ENCODE measurements at places on chromosomes 1 and 21.

DNA sequence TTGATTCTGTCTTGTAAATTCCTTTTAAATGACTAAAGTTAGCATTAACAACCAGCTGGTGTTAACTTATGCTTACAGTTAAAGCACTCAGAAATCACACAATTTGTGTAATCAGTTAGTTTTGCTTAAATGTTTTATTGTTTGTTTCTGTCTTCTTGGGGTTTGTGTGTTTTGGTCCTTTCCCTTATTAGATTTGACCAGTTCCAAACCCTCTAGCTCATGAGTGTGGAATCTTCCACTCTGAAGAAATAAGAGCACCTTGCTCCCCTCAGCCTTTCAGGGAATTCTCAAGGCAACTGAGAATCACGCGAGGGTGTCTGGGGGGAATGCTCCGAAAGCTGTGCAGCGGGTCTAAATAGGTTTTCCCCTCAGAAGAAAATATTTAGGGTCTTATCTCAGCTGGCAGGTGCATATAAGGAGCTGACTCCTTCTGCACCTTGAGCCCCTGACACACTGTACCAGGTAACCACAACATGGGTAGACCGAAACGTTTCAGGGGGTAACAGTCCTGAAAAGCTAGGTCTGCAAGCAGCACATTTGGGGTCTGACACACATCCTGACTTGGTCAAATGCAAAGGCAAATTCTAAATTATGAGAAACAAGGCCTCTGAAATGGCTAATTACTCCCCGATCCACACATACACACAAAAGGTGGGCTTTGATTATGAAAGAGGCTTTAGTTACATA is 188.1 kb upstream of the ETV3 start:
- DNase-seq, result no peak

DNA sequence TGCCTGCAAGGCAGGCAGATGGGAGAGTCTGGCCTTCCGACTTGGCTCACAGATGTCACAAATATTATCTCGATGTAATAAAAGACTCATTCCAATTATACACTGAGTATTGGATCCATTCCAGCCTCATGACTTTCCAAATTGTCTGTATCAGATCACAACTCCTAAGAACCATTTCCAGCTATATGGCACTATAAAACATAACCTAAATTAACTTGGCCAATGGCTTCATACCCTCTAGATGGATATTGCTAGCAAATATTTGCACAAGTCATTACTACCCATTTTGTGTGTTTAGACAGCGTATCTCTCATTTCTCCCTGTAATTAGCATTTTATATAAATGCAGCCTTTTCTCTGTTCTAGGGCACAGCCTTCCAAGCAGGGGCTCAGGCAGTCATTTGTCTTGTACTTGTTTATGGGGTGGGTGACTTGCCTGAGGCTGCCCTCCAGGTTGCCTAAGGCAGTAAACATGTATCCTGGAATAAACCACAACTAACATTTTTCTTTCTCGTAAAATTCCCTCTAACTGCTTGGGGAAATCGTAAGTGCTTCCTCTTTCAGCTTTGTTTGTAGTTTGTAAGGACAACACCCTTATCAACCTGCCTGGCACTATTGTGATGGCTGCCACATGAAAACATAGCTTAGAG is 70.6 kb upstream of the KCNJ6 start:
- DNase-seq, result no peak

- no peak for DNase-seq
These were observed 340.4 kb downstream of the DISC1 start for GRCh38 chr1:231966983-231967382.

DNA sequence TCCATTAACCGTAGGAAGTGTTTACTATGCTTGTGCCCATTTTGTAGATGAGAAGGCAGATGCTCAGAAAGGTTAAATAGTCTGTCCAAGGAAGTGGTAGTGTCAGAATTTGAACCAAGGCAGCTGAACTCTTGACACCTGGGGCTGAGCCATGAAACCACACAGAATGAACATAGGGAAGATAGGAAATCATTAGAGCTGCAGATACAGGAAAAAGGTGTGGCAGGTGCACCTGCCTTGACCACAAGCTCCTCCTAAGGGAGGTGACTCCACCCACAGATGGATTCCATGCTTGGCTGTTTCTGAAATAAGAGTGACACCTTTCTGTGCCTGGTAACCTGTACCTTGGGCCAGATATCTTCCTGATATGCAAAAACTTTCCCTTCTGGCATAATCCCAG is 69.9 kb upstream of the IGSF21 start:
- DNase-seq, result no peak

DNA sequence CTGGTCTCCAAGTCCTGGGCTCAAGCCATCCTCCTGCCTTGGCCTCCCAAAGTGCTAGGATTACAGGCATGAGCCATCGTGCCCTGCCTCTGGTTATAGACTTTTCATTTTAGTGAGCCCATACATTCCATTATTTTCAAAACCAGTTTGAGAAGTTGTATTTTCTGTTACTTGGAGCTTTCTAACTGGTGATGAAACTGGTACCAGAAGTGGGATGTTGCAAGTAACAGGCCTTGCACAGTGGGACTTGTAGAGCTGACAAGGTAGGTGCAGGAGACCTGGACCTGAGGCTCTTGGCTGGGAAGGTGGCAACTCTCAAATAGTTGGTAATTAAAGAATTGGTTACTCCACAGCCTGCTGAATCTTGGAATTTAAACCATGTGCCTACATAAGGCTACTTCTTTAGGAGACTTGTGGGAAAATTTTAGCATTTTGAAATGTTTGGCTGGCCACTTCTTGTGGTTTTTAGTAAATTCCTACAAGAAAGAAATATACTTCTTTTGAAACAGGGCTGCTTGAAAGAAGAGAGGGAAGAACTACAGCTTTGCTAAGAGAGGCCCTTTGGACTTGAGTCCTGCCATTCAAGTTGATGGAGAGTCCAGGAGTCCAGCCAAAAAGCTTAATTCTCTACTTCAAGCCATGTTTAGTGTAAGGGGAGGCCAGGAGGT is 9.8 kb upstream of the ALPL start:
- no peak for DNase-seq

DNA sequence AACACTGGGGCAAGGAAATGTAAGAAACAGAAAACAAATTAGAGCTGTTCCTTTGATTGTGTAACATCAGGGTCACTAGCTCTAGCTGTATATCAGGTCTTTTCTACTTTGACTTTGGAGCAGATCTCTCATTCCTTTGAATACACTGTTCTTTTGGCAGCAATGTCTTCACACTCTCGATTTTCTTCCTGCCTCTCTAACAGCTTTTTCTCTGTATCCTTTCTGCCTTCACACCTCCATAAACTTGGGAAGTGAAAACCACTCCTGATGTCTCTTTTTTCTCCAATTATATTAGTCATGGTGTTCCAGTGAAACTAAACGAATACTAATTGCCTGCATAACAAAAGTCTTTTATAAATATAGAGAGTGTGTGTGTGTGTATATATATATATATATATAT is 1458.0 kb downstream of the NCAM2 start:
- no peak for DNase-seq

DNA sequence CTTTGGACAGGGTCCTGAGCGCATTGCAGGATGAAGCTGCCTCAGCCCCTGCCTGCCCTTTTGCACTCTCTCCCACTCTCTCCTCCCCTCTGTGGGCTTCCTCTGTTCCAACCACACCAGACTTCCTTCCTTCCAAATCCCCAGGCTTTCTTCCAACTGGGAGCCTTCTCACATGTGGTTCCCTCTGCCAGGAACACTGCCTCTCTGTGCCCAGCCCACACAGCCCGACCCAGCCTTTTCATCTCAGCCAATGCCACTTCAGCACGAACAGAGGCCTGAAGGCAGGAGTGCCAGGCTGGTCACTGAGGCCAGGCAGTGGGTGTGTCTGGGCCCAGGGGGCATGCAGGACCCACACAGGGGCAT is 5.9 kb downstream of the SELENON start:
- no peak for DNase-seq

DNA sequence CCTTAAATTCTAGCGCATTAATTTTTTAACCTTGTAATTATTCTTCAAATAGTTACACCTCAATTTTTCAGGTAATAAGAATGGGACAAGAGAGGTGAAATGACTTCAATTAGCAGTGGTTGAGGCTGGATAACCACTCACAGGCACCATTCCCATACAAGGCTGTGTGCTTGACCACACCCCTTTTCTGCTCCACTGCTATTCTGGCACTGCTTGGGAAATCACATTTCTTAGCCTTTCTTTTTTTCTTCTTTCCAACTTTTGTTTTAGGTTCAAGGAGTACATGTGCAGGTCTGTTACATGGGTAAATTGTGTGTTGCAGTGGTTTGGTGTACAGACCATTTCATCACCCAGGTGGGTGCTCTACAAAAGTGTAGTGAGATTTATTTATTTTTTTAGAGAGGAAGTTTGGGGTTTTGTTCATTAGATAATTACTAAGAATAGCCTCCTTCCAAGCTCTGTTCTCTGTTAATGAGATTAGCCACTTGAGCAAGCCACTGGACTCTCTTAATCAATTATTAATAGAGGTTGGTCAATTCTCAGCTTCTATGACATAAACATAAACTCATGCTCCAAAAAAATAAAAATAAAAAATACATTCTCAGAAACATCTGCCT is 14.4 kb downstream of the ILDR2 start:
- DNase-seq, result no peak

DNA sequence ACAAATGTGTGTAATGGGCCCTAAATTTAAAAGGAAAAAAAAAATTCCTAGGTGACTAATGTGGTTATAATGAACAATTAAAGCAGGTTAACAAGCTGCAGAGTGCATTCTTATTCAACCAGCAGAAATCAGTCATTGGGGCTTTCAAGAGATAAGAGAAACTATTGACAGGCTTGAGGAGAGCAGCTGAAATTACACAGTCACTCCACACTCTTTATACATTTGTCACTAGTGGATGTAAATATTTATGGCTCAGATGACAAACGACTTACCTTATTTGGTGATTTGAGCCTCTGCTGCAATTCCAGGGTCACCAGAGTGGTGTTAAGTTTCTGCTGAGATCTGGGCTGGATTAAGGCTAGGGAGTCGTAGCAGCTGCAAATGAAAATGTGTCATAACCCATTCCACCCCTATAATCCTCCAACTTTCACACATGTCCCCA is 896.3 kb downstream of the TTLL7 start:
- no peak for DNase-seq

- DNase-seq, result no peak
These were observed 48.7 kb downstream of the TRIM33 start for GRCh38 chr1:114462341-114462740.

- DNase-seq, result no peak
These were observed 91.5 kb upstream of the IPO9 start for GRCh38 chr1:201737352-201738060.

- DNase-seq, result no peak
These were observed 66.5 kb upstream of the RAB3GAP2 start for GRCh38 chr1:220338759-220339158.

DNA sequence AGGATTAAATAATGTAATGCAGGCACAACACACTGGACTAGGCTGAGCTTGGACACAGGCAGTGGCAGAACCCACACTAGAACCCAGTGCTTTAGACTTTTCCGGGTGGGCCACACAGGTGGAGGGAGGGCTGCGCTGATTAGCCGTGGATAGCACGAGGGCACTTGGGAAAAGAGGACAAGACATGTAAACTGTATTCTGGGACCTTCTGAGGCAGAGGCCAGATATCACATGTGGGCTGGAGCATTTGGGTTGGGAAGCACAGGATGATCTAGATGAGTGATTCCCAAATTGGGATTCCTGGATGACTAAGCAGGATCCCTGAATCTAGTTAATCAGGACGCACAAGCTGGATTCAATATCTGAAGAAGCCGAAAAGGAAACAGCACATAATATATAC is 20.3 kb upstream of the A3GALT2 start:
- DNase-seq, result no peak

GRCh38 chr1:47215713-47216112 is 16.3 kb downstream of the TAL1 start:
- no peak for DNase-seq

All from activated CD8-positive, alpha-beta memory T cell treated with anti-CD3 and anti-CD28 coated beads for 48 hours (primary cell).